NCI-H526 treated with DMSO at 0.1 percent for 48 hours (cell line): ENCODE measurements at places on chromosomes 16 and 17.

DNA sequence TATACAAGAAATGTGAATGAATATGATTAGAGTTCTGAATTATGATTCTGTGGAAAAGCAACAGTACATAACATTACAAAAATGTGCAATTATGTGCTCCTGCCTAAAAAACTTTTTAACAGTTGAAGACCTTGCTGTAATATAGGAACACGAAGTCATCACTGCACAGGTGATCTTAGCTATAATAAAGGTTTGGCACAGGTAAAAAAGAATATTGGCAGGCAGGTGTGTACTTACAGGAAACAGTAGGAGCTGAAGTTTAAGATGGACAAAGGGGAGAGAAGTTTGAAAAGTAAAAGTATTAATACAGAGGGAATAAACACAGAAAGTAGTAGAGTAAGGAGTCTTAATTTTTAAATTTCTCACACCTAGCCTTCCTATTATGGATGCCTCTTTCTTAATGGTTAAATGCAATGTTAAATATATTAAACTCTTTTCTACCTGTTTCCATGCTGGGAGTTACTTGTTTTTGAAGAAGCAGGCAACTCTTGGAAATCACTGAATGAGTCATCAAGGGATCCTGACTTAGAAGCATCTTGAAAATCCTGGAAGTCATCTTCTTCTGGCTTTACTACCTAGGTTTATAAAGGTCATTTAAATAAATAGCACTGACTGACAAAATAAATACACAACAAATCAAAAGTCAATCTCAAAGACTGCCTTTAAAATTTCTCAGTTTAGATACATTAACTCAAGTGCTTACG, 40.7 kb downstream of the SYNRG start:
- DNase-seq = no peak

GRCh38 chr16:2512735-2513404, 882 bp upstream of the ATP6V0C start:
- DNase-seq = peak; percentile 4

GRCh38 chr16:9393591-9393990, 302.1 kb downstream of the HAPSTR1 start:
- no peak for DNase-seq

- DNase-seq = no peak
Observed at GRCh38 chr17:8163978-8164814, 1.4 kb upstream of the VAMP2 start.

GRCh38 chr17:72839131-72839725, 253.3 kb downstream of the SLC39A11 start:
- no peak for DNase-seq

DNA sequence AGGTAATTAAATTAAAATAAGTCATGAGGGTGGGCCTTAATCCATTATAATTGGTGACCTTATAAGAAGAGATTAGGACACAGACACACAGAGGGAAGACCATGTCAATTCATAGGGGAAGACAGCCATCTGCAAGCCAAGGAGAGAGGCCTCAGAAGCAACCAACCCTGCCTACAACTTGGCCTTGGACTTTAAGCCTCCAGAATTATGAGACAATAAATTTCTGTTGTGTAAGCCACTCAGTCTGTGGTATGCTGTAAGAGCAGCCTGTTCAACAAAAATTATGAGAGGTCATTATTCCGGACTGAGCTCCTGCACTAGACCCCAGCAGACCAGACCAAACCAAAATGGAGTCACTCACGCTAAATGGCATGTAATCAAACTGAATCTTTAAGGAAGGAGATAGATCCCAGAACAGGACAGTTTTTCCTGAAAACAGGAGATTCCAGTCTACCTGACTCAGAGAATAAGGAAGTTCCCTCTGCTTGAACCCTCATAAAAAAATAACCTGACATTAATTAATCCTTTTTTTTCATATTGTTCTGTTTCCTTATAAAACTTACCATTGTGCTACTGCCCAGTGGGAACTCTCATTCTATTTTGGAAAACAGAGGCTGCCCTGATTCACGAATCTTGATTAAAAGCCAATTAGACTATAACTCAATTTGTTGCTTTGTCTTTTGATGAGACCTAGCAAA, 74.3 kb downstream of the DNAH3 start:
- DNase-seq = no peak

- DNase-seq = no peak
Observed at GRCh38 chr16:17273142-17273561, 197.6 kb downstream of the XYLT1 start.

GRCh38 chr16:86531191-86531545, 20.8 kb downstream of the FOXF1 start:
- no peak for DNase-seq

DNA sequence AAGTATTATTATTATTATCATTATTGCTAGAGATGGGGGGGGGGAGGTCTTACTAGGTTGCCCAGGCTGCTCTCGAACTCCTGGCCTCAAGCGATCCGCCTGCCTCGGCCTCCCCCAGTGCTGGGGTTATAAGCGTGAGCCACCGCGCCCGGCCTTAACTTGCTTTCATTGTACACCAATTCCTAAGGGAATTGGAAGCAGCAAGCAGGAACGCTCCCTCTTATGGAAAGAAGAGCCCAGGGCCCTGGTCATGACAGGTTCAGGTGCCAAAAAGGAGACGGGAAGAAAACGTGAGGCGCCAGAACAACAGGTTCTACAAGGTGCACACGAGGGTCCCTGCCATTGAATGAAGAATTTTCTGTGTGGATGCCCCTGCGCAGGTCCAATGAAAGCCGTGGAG, 540 bp upstream of the RPL38 start:
- no peak for DNase-seq

- no peak for DNase-seq
Observed at GRCh38 chr17:63819585-63820537, 7.4 kb upstream of the PSMC5 start.

DNA sequence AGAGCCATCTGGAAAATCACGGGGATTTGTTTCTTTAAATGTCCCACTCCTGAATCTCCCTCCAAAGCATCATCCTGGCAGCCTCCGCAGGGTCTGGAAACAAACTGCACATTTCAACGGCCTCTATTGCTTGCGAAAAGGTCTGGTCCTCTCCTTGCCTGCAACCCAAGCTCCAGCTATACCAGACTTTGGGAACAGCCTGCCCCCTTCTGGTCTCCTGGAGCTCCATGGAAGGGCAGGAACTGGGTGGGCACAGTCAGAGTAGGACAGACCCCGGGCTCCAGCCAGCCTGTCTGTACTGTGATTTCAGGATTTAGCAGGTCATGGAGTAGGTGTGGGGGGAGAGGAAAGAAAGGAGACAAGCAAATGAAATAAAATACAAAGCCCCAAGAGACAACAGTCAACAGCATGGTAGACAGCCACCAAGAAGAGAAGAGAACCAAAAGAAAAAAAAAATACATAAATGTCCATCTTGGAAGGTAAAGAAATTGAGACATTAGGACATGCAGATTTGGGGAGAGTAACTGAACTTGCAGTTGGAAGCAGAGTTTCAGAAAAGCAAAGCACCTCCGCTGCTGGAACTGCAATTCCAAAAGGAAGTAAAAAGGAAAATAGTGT, 2.7 kb downstream of the XYLT1 start:
- DNase-seq = no peak

DNA sequence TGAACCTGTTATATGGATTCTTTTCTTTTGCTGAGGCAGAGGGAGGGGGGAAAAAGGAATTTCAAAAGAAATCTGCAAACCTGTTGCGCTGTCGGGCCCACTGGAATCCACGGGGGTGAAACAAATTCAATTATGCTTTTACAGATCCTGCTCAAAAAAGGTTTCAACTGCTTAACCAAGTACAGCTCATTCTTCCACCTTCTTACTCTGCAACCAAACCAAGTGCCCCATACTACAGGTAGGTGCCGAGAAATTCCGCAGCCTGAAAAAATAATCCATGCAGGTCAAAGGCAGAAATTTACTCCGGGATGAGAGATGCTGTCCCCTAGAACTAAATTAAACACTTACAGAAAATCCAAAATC, 416 bp downstream of the RNF43 start:
- DNase-seq = peak; percentile 70

DNA sequence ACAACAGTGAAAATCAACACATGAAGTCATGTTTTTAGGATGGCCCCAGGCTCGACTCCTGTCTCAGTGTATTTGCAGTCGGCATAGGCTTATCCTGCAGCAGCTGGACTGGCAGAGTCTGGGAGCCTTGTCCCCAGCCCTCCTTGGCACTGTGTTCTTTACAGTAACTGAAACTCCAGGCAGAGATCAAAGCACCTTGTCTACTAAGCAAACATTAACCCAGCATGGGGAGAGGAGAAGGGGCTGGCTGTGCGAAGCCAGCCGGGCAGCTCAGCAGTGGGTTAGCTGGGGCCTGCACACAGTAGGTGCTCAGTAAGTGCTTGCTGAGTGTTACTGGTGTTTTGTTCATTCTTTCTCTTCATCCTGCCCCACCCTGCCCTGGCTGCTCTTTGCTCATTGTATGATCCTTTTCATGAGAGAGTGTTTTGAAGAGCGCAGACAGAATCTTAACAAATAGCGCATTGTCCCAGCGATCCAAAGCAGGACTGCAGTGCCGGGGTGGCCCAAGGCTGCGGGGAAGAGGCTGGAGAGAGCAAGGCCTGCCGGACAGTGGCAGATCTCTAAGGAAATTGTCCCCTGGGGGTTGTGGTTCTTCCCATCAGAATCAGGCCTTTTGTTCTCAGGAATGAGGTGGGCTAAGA, 23.5 kb upstream of the ITGB4 start:
- DNase-seq = no peak

- DNase-seq = peak; percentile 65
Observed at GRCh38 chr17:69516911-69517310, 102.4 kb downstream of the MAP2K6 start.

DNA sequence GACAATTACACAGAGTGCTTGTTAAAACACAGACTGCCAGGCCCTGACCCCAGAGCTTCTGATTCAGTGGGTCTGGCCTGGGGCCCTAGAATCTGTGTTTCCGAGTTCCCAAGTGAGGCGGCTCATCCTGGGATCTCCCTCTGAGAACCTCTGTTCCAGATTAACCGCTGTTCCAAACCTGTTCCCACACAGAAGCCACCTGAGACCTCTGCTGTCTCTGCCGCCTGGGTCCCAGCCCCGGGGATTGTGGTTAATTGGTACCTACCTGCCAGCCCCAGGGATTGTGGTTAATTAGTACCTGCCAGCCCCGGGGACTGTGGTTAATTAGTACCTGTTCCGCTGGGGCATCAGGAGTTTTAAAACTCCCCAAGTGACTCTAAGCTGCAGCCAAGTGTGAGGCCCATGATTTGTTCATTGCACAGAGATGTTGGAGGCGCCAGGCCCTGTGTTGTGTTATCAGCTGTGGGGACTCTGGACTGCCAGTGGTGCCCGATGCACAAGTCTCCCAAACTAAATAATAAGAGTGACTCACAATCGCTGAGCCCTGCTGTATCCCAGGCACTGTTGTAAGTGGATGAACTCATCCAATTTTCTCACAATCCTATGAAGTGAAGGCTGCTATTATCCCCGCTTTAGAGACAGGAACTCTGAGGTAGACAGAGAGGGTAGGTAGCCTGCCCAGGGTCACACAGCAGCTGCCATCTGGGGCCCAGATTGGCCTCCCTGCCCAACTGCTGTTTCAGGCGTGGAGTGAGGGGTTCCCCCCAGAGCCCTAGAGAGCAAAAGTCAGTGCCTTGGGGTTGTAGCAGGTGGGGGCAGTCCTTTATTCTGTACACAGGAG, 219.7 kb downstream of the IRF8 start:
- DNase-seq = no peak

GRCh38 chr16:89863741-89864526, 9.5 kb upstream of the TCF25 start:
- no peak for DNase-seq

- no peak for DNase-seq
Observed at GRCh38 chr16:27293343-27293742, 20.4 kb upstream of the IL4R start.

- DNase-seq = no peak
Observed at GRCh38 chr17:65362826-65363225, 198.6 kb downstream of the AXIN2 start.

DNA sequence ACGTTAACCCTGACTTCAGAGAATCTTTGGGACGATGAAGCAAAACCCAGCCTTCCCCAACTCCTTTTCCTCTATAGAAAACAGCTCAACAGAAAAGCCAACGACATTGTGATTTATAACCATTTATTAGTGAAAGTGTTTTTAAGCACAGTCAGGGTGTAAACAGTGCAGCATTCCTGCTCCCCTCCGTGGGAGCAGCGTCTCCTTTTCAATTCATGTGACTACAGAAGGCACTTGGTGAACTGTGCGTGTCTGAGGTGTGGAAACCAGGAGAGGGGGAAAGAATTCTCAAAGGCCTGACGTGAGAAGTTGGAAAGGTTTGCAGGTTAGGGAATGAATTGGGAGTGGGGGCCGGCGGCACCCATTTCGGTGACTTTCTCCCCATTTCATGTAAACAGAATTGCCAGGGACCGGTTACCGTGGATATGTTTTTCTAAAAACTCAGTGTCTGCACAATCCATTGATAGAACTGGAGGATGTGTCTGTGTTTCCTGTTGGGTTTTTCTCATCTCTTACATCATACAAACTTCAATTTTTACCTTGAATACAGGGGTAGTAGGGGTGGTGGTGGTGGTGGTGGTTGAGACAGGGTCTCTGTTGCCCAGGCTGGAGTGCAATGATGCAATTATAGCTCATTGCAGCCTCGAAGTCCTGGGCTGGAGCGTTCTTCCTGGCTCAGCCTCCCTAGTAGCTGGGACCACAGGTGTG, 53.1 kb downstream of the NDE1 start:
- no peak for DNase-seq

DNA sequence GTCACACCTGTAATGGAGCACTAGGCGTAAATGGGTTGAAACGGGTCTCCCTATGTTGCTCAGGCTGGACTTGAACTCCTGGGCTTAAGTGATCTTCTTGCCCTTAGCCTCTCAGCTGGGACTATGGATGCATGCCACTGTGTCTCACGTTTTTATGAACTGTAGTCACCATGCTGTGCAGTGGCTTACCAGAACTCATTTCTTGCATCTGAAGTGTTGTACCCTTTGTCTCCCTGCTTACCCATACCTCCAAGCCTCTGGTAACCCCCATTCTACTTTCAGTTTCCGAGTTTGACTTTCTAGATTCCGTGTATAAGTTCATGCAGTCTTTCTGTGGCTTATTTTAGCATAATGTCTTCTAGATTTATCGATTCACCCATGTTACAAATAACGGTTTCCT, 7.7 kb downstream of the PYCARD start:
- DNase-seq = no peak

GRCh38 chr16:87368029-87368770, 15.4 kb downstream of the FBXO31 start:
- no peak for DNase-seq

DNA sequence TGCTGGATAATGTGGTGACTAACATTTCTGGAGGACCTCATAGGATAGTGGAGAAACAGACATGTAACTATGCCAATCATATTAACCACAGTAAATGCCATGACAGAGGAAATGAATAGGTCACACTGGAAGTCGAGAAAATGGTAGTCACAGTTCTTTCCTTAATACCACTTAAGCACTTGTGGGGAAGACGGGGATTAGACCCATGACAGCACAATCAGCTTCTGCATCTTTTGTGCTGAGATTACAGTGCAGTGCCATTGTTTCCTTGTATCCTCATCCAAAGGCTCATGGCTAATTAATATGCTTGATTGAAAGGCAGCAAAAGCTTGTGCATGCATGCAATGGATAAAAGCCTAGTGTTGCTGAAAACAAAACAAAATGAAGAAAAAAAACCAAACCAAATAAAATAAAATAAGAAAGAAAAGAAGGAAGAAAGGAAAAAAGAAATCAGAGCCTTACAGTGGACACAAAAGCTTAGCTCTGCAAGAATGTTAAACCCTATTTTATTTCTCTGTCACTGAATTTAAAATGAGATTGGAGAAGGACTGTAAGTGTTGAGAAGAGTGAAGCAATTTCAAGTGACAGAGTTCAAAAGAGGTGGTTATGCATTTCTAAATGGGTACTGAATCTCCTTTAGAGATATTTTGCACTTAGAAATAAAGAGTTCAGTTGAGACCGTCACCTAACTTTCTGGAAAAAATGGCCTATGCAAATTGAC, 1011.9 kb downstream of the CDH8 start:
- DNase-seq = no peak
